Nucleus accumbens (tissue), 56 donors: ENCODE measurements at places on chromosomes 12 and 14.

GRCh38 chr14:74525361-74525851 is 31.8 kb downstream of the ISCA2 start:
- no peak for DNase-seq

GRCh38 chr12:40986001-40986400 is 202.1 kb upstream of the PDZRN4 start:
- no peak for DNase-seq

GRCh38 chr14:95786566-95786965 is 72.6 kb upstream of the TCL1A start:
- DNase-seq: no peak

DNA sequence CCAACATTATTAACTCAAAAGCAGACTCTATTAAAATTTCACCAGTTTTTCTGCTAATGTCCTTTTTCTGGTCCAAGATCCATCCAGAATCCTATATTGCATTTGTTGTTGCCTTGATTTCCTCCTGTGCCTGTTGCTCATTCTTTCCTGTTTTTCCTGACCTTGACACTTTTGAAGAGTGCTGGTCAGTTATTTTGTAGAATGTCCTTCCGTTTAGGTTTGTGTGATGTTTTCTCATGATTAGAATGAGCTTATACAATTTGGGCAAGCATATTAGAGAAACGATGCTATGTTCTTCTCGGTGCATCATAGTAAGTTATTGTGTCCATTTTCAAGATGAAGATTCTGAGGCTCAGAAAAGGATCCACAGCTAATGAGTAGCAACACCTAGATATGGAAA is 33.9 kb downstream of the PHLDA1 start:
- no peak for DNase-seq

DNA sequence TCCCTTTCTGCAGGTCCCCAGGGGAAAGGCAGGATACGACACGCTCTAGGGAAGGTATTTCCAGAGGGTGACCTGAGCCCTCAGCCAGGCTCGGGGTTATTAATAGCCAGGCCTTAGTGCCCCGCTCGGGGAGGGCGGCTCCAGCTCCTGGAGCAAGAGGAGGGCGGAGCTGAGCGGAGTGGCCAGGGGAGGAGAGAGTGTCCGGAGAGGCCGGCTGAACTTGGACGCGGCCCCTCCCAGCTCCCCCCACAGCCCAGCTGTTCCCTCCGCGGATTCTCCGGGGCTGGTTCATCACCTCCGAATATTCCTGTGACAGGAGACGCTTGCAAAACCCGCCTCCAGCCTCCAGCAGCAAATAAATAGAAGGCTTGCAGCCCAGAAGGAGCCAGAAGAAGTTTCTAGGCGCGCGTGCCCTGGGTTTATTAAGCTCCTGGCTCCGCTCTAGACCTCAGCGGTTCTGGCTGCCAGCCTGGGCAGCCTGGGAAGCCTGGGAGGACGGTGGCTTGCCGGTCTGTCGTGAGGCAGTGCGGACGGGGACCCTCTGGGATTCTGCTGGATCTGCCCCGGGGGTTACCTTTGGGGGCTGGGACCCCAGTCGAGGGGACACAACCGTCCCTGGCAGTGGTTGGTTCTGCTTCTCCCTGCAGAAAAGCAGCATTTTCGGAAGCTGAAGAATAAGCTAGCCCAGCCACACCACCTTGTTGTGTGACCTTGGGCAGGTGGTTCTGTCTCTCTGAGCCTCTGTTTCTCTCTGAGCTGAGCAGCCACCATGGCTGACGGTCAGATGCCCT is at the start of gene HSPB8:
HSPB8 (plus strand) TSS at position 388 of the 791 bp plus-strand sequence; CDS start at position 770, 382 bp downstream.
- DNase-seq: peak; percentile 75

- no peak for DNase-seq
Measured at GRCh38 chr14:28163233-28163632, 603.4 kb upstream of the FOXG1 start.

GRCh38 chr12:115160271-115161128 is 476.5 kb upstream of the TBX3 start:
- no peak for DNase-seq

DNA sequence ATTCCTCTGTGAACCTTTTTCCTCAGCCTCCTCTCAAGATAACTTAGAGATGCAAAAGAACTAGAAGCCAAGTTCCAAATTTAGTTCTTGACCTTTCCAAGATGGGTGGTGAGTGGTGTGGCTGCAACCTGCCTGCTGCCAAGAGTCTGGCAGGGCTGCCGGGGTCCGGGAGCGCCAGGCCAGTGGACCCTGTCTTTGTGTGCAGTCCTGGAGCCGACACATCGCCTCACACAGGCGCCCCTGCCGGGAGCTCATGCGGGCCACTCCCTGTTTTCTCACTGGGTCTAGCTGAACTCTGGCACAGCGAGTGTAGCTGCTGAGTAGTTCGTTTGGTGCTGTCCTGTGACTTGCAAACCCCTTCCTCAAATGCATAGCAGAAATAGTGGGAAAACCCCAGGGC is 84.9 kb downstream of the CACNA1C start:
- DNase-seq: no peak

GRCh38 chr12:14845350-14845750 is 2.0 kb upstream of the ART4 start:
- DNase-seq: no peak

DNA sequence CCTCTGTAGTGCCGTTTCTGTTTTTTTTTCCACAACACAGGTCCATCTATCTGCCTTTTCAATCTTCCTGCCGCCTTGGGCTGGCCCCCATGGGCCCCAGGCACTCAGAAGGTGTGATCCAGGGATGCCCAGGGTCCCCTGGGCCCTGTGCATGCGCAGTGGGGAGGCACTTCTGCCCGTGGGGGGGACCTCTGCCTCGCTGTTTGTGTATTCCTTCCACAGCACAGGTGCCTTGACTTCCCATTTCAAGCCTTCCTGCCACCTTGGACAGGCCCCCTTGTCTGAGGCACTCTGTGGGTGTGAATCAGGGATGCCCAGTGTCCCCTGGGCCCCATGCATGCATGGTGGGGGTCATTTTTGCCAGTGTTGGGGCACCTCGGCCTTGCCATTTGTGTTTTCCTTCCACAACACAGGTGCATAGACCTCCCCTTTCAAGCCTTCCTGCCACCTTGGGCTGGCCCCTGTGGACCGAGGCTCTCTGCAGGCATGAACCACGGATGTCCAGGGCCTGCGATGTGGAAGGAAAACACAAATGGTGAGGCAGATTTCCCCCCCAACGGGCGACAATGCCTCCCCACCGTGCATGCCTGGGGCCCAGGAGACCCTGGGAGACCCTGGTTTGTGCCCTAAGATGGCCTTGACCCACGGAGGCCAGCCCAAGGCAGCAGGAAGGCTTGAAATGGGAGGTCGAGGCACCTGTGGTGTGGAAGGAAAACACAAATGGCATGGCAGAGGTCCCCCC is 366.5 kb downstream of the ALG10 start:
- DNase-seq: no peak

DNA sequence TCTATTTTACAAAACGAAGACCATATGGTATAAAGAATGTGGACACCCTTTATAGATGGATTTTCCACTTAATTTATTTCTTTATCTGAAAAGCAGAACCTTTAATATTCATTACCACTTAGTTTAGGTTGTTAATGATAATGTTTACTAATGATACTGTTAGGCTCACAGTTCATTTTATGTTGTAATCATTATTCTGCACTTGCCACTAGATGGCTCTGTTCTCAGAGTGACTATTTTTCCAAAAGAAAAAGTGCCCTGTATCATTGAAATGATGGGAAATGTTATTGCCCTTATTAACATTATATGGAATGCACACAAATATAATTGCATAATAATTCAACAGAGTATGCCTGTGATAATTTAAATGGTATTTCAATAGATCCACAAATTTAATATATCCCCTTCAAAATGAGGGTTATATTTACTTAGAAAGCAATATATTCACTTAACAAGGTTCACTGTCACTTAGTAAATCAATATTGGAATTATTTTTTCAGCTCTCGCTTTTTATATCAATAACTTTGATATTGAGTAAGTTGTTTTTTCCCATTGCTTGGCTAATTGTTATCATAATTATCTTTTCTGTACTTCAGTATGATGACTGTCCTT is 95.7 kb downstream of the PDE3A start:
- no peak for DNase-seq
